ENCODE measurements at places on chromosomes 3 and 15.

DNA sequence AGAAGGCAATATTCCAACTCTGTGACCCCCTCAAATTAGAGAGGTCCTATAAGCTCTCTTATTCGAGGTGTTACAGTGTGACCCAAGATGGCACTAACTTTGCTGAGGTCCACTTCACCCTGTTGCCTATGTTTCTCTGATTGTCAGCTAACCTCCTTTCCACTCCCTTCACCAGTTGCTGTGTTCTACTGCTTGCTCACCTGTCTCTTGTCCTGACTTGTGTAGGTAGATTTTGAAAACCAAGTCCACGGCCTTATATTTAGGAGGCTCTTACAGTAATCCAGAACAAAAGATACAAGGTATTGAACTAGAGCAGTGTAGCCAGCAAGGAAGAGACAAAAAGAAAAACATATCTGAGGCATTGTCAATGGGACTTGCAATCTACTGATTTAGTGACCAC is 20.1 kb upstream of the GSK3B start:
- no peak for DNase-seq

DNA sequence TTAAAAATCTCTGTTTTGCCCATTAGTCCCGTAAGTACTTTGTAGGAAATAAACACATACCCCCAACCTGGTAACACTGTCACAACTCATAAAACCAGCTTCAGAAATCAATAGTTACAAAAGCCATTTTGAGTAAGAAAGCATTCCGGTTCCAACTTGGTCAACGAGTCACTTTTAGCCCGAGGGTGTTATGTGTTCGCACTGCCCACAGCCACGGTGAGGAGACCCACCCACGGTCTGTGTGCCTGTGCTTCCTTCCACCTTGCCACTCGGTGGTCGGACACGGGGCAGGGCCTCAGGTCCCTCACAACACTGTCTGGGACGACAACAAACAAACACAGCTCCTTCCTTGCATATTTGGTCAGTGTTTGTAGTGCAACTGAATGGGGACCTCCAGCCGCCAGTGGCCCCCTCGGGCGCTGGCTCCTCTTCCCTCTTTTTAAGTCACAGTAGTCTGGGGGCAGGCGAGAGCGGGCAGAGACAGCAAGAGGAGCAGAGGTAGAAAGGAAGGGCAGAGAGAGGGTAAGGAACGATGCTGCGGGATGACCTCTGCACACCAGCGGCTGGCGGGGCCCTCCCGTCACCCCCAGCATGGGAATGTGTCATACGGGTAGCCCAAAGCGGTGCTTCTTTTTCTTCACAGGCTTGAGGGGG is 5.2 kb upstream of the MUSTN1 start:
- DNase-seq: no peak

- no peak for DNase-seq
Measured at GRCh38 chr15:74158855-74159650, 14.5 kb upstream of the ISLR start.

- DNase-seq: no peak
Measured at GRCh38 chr3:69499899-69500421, 114.1 kb upstream of the FRMD4B start.

Measured in hepatic stellate cell (primary cell).